Smooth muscle cell of the brain vasculature (primary cell): ENCODE measurements at places on chromosomes 11 and 22.

- DNase-seq = no peak
Measured at GRCh38 chr11:120272303-120272702, 32.4 kb downstream of the POU2F3 start.

DNA sequence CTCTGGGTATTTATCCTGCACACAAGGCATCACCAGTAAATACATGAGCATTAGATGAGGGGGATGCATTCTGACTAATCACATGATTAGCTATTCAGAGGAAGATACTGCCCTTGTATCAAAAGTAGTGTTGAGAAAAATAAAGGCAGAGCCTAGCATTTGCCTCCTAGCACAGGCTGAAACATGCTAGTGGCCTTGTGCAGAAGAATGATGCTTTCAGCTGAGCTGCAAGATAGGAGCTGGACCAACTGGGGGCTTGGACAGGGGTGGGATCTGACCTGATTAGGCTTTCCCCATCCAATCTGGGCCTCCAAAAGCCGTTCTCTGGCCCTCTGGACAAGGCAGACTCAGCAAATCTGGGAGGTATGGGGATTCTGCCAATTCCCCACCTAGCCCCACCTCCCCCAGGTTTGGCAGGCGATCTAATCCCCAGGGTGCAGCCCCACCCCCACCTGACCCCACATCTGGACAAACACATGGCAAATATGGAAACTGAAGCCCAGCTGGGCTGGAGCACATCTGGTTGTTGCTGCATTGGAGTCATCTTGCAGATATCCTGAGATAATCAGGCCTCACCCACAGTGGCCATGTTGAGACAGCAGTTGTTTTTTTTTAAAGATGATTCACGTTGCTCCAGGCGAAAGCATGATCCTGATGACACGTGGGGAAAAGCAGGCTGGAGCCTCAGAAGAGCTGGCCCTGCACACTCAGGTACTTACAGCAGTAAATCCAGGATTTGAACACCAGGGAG, 4.4 kb upstream of the MISFA start:
- DNase-seq = no peak

- no peak for DNase-seq
Measured at GRCh38 chr22:22123118-22123959, 121.2 kb upstream of the VPREB1 start.

DNA sequence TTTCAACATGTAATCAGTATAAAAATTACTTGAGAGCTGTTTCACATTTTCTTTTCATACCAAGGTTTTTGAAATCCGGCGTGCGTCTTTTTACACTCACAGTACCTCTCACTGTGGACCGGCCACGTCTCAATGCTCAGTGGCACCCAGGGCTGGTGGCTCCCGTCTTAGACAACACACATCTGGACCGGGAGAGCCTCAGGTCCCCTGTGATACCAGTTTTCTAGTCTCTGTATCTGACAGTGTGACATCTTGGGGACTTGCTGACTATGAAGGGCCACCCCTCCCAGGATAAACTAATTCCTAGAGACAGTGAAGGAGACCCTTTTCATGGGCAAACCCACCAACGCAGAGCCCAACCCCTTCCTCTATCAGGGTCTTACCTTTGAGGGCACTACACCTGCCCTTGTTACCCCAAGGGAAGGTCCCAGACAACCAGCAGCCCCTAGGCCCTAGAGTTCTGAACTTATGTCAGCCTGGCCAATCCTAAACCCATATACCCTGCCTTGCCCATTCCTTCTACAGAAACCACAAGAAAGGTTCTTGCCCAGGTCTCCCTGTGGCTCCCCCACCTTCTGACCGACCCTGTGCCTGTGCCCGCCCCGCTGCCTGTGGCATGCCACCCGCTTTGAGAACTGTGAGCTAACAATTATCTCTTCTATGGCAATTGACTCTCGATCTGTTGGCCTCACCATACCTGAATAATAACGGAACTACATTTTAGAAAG, 6.1 kb upstream of the ASCL2 start:
- DNase-seq = no peak

DNA sequence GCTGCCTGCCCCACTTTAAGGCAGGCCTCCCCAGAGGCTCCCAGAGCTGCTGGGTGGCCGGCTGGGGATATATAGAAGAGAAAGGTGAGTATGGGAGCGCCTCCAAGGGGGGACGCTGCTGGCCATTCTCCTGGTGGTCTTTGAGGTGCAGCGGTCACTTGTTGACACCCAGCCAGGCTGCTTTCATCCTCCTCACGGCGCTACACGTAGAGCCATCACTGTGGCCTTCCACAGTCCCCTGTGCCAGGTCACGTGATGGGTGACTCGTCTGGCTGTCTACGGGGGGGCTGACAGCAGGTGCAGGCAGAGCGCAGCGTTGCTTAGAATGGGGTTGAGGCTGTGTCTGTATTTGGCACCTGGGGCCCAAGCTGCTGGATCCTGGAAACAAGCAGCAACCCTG, 1.9 kb downstream of the ACR start:
- no peak for DNase-seq

DNA sequence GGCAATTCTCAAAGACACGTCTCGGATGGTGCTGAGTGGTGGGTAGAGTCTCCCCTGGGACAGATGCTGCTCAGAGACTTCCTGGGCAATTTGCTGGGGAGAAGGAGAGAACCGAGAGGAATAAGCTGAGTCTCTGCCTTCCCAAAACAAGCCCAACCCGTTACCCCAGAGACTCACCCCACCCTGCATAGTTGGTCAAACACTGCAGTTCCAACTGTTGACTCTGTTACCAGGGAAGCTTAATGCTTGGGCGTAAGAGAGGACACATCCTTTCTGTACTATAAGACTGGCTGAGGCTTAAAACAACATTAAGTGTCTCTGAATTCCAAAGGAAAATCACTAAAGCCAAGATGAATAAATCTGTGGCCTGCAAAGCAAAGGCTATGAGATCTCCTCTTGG, 68.1 kb downstream of the CCDC81 start:
- no peak for DNase-seq

DNA sequence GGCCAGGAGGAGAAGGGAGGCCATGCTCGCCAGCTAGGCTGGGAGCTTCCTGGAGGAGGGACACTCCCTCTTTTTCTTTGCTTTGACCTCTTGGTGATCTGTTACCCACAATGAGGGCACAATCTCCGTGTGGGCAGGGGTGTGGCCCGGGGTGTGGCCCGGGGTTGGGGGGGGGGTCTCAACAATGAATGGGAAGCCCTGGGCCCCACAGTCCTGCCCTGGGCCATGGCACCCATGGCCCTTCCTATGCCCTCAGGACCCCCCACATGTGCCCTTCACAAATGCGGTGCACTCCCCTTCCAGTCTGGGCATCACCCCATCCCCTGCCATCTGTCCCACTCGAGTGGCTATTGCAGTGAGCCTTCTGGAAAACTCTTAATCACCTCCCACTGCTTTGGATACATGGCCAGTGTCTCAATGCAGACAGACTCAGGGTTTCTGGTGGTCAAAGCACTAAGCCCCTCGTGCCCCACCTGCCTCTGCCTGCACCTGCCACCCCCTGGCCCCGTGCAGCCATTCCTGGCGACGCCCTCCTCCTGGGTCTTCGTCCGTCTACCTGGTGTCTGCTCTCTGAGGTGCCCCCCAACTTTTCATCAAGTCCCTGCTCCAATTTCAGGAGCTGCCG, 611.3 kb downstream of the TBC1D22A start:
- DNase-seq = no peak

DNA sequence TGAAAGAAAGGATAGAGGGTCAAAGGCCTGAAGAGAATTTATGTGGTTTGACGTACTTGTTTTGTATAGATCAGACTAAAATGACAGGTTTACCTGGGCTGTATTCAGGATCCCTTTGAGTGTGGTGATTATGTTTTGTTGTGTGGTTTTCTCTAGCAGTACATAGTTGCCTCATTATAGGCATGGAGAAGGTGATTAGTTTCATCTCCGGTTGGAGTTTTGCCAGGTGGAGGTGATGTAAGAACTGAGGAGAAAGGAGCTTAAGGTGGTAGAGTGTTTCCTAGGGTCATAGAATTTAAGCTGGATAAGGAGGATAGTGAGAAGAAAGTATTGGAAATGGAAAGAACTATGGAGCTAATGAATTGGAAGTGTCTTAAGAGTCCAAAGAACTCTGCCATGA, 229.0 kb downstream of the TMEM135 start:
- DNase-seq = no peak

- no peak for DNase-seq
Measured at GRCh38 chr11:64125676-64126075, 40.2 kb downstream of the MACROD1 start.

GRCh38 chr11:115630214-115630613, 126.0 kb upstream of the CADM1 start:
- no peak for DNase-seq

DNA sequence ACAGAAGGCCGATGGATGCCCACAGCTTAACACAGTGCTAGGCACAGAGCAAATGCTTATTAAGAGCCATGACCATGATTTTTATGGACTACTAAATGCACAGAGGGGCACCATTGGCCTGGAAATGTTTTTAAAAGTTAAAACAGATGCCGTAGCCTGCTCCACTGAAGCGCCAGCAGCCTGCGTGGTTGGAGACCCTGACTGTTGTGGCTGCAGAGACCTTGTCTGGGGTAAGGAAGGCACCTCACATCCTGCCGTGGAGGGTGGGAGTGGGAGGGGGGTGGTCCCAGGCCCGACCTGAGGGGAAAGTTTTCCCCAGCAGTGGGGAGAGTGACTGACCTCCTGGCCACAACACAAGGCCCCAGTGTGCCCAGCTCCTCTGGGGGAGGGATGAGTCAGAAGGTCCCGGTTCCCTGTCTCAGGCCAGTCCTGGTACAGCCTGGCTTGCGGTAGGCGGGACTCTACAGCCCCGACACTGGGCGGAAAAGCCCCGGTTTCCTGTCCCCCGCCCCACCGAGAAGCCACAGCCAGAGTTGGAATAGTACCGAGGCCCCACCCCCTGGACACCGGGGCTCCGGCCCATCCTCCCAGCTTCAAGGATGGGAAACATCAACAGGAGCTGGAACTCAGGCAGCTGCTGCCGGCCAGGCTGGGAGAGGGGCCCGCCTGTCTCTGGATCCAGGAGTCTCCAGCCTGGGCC, 7.0 kb downstream of the CHST1 start:
- peak; percentile 7 for DNase-seq

DNA sequence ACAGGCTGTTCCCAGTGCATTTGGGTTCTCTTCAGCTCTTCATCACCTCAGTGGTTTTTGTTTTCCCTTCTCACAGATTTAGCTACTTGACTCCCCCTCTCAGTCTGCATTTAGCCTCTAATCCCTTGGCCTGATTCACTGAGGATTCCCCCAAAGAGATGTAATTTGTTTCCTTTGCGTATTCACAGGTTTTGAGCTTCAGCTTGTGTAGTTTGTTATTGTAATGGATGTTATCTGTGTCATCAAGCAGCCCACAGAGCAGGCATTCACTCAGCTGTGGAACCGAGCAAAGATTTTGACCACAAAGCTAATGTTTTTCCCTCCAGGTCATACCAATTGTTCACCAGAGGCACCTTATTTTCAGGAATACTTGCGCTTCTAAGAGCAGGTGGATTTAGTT, 6.4 kb upstream of the ME3 start:
- DNase-seq = no peak

DNA sequence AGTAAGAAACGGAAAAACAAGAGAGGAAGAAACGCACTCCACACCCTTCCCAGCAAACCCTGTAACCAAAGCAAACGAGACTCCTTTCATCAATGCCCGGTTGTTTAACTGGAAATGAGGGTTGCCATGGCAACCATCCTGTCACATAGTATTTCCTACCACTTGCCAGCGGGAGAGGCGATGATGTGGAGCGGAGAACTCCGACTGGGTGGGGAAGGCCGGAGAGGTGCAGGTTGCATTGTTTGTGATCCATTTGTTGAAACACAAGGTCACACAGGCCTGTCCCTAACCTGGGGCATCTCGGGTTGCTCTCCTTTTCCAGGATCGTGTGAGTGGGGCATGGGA, 609.9 kb downstream of the BUD13 start:
- no peak for DNase-seq

GRCh38 chr22:35467681-35468434, 67.9 kb downstream of the MCM5 start:
- no peak for DNase-seq

- DNase-seq = no peak
Measured at GRCh38 chr11:119315131-119316015, 1.6 kb downstream of the MCAM start.

DNA sequence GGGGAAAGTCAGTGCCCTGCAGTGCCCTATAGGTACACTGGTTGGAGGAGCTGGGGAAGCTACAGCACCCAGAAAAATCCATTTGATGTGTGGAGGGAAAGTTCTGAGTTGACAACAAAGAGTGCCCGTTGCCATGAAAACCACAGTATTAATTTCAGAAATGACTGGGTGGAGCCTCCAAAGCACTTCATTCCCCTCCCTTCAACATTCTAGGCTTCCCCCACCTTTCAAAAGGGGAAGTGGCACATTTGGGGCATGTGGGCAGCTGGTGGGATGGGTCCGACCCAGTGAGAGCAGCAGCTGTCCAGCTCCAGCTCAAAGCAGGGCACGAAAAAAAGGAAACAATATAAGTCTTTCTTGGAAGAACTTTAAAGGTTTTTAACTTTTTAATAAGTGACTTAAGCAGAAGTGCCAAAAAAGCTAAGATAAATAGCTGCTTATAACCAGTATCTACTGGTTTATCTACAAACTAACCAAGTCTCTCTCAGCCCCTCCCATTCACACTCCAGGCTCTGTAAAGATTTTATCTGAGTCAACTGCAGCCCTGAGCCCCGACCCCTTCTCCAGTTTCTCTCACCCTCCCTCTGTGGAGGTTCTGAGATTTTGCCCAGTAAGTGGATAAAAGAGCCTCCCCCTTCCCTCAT, 9.0 kb upstream of the AHNAK start:
- no peak for DNase-seq

DNA sequence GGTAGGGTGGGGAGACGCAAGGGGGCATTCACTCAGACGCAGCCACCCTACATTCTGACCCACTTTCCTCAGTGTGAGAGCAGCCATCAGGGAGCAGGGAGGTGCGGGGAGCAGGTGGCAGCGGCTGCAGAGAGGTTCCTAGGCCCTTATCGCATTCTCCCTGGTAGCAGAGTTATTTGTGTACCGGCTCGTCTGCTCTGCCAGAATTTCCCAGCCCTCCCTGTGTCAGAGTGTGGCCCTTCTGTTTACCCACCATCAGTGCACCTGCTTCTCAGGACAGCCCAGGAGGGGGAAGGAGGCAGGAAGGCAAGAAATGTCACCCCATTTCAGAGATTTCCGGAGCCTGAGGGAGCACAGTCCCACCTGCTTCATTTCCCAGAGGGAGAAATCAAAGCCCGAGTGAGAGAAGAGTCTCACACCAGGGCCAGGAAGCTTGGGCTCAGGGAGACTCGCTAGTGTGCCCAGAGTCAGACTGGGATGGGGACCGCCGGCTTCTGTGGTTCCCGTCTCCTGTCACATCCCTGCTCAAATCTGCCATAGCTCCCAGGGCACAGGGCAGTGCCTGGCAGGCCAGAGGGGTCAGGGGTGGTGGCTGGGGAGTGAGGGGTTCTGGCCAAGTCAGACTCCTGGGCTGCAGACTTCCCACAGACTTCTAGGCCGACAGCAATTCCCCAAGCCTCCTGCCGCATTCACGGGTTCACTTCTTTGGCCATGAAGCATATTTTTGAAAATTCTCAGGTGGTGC, 49.7 kb downstream of the ARRB1 start:
- DNase-seq = no peak
